Caudate nucleus (tissue), 63 donors: ENCODE measurements at places on chromosomes 12 and 14.

DNA sequence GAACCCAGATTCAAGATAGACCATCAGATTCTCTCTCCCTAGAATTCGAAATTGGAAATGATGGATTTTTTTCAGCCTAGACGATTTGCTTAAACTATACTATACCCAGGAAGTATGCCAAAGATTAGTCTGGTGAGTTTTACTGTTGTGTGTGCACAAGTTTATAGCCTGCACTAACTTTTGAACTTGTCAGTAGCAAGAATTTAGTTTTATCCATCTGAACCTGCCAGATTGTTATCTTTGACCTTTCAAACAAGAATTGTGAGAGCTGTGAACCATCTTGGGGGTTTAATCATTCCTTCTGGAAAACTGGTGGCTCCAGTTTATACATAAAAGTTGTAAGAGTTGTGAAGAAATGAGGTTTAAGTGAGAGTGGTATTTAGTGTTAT, 243.5 kb upstream of the DAAM1 start:
- DNase-seq: no peak

DNA sequence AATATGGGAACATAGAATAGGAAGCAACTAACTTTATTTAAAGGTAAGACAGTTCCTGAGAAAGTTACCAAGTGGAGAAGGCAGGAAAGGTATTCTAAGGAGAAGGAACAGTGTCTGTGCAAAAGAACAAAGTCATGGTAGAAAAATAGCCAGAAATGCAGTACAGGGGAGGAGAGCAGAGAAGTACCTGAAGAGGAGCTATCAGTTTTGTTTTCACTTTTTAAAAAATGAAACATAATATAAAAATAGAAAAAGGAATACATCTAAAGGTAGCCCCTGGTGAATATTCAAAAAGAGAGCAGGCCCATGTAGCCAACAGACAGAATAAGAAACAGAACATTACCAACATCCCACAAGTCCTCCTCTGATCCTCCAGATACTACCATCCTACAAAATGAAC, 408.7 kb downstream of the ADAMTS20 start:
- DNase-seq: no peak

GRCh38 chr14:104795781-104796686, 486 bp upstream of the AKT1 start:
- DNase-seq: no peak

DNA sequence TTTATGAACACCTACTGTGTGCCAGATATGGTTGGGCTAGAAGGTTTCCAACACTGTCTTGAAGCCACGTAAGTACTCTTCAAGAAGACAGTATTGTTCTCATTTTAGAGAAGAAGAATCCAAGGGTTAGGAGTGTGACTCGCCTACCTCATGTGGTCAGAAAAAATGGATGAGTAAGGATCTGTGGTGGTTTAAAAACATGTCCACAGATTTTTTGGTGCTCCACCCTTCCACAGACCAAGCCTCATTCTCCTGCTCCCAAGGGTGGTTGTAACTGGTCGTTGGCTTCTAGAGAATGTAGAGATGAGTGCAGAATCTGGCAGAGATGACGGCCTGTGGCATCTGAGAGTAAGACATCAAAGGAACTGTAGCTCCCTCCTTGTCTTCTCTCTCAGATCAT, 30.3 kb upstream of the TTC7B start:
- DNase-seq: no peak

- no peak for DNase-seq
These were observed 4.6 kb downstream of the FOXN4 start for GRCh38 chr12:109304485-109304884.

DNA sequence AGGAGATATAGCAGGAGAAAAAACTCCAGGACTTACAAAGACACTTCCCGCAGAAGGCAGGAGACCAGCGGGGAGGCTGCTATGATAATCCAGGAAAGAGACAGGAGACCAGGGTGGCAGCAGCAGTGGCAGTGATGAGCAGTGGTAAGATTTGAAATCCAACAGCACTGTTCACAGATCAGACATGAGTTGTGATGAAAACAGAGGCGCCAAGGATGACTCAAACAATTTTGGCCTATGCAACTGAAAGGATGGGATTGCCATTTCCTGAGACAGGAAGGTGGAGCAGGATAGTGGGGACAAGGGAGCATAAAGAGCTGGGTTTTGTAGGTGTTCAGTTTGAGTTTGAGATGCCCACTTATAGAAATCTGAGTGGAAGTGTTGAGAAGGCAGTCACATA, 108.6 kb upstream of the DYRK2 start:
- no peak for DNase-seq

- DNase-seq: no peak
These were observed 56.7 kb downstream of the MSRB3 start for GRCh38 chr12:65335021-65335714.

- no peak for DNase-seq
These were observed 111.3 kb downstream of the EML1 start for GRCh38 chr14:99904506-99904905.

- DNase-seq: no peak
These were observed 79.7 kb downstream of the EML1 start for GRCh38 chr14:99872786-99873440.

DNA sequence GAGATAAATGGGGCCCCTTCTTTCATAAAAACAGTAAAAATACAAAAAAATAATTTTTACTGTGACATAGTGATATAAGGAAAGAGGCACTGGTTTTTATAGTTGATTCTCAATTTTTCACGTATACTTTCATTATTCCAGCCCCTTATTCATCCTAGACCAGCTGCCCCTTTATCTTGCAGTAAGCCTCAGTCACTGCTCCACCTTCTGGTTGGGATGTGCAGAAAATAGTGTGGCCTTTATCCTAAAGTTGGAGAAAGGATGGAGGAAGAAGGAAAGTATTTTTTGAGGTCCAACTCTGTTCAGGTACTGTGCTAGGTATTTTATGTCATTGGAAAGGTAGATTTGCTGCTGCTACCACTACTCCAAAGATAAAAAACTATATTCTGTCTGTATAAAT, 172.7 kb downstream of the ANO6 start:
- DNase-seq: no peak

GRCh38 chr14:74350928-74351323, 2.7 kb downstream of the VRTN start:
- DNase-seq: no peak
